ENCODE measurements at places on chromosomes 5 and 9.
A peak's percentile ranks its signal among the peaks of the same experiment; 100 is the strongest.

DNA sequence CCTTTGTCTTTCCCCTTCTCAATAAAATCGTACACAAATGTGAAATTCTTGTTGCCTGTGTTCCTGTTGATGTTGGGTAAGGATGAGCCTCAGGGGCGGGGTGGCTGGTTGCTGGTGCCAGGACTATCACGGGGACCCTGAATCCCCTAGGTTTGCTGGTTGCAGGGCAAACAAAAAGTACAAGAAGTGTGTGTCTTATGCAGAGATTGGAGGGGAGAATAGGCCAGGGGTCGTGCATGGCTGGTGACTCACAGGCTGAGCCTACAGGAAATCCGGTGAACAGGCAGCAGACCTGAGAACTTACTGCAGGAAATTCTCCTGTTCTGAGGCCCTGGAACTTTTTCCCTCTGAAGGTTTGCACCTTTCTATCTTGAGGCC lies 5.5 kb downstream of the ANXA2R start:
- no peak for DNase-seq

- no peak for DNase-seq
Measured at GRCh38 chr5:123090661-123091297, 1.7 kb downstream of the PRDM6 start.

DNA sequence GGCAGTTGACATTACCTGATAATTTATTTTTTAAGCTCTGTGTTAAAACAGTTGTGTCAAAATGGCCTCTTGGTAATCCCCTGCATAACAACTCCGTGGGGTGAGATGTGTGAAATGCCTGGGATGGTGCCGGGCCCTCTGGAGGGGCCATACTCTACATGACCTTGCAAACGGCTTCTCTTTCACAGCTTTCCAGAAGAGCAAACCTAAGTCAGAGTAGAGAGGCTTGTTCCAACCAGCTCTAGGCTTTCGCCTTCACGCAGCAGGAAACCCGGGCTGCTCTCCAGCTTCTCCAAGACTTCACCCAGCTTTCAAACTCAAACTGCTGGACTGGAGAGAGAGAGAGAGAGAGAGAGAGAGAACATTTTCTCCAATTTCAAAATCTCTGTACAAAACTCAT lies 120.1 kb downstream of the SNX18 start:
- DNase-seq, result no peak

GRCh38 chr5:17436761-17437221 lies 61.2 kb upstream of the TAF11L2 start:
- no peak for DNase-seq

DNA sequence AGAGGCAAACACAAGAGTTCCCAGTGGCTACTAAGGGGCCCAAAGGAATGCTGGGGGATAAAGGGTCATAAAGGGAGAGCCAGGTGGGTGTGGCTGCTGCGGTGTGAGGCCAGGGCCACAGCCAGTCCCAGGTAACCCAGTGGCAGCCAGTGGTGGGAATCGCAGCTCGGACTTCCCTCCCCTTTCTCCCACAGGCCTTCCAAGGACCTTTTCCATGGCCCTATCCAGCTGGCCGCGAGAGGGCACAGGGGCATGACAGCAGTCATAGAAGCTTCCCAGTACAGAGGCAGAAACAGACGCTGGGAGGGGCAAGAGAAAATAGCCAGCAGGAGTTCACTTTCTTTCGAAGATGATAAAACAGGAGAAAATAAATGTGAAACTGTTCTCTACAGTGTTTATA lies 257.6 kb downstream of the SEMA5A start:
- no peak for DNase-seq

DNA sequence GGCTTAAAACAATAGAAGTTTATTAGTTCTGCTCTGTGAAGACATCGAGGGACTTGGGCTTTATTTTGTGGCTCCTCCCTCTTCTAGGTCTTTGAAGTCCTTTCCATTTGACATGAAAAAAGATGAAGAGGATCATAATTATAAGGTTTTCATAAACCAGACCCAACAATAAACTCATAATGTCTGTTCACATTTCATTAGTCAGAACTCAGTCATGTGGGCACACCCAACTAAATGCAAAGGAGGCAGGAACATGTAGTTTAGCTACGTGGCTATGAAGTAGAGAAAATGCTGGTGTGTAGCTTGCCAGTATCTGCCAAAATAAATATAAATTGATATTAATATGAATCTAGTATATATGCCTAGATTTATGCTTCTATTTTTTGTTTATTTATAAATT lies 393.9 kb upstream of the C9orf72 start:
- no peak for DNase-seq

GRCh38 chr9:96008502-96009222 lies 133.2 kb downstream of the ERCC6L2 start:
- DNase-seq, result no peak

DNA sequence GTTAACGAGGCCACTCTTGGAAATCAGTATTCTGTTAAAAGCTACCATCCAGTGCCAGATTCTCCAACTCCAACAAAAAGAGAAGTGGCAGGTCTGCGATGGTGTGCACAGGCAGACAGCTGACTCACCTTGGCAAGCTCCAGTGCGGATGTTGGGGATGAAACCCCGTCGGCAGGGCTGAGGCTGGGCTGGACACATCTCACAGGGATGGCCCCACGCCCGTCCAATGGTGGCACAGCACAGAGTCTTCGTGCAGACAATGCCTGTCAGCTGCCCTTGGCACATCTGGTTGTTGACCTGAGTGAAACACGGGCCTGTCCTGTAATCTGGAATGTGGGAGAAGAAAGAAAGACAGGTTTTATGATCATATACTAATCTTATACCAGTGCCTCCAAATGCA lies 73.4 kb downstream of the FBN2 start:
- no peak for DNase-seq

GRCh38 chr5:87807783-87808182 lies 395.1 kb upstream of the CCNH start:
- no peak for DNase-seq

DNA sequence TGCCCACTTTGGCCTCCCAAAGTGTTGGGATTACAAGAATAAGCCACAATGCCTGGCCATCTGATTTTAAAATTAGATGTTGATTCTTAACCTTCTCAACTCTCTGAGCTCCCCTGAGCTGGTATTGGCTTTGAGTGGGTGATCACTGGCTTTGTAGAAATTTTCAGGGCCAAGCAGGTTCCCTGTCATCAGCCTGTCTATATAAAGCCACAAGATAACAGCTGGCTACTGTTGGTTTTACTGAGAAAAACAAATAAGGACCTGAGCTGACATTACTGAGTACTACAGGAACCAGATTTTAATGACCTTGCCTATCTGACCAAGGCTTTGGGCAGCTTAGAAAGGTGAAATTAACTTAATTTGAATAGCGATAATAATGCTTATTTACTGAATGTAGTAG lies 153.6 kb downstream of the MSX2 start:
- DNase-seq, result no peak

- DNase-seq, result no peak
Measured at GRCh38 chr9:133602277-133602676, 6.9 kb downstream of the FAM163B start.

DNA sequence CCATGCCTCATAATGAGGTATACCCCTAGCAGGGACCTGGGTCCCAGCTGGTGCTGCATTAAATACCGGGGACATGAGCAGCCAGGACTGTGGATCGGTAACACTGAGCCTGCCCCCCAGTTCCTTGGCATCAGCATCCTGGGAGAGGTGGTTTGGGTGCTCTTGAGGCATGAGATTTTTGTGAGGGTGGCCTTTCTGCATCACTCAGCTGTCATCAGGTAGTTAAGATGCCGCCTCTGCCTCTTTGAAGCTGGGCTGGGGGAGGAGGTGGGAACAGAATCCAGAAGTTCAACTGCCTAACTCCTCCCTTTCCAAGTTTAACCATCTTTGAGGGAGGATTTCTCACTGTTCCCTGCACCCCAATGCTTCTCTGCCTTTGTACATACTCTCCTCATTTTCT lies 112.7 kb downstream of the PDZD2 start:
- DNase-seq, result no peak

DNA sequence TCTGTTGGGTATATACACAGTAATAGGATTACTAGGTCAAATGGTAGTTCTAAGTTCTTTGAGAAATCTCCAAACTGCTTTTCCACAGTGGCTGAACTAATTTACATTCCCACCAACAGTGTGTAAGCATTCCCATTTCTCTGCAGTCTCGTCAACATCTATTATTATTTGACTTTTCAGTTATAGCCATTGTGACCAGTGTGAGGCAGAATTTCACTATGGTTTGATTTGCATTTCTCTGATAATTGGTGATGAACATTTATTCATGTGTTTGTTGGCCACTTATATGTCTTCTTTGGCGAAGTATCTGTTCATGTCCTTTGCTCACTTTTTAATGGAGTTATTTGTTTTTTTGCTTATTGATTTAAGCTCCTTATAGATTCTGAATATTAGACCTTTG lies 596.2 kb upstream of the DAB2 start:
- no peak for DNase-seq

- DNase-seq, result no peak
Measured at GRCh38 chr9:2214707-2215106, 199.6 kb downstream of the SMARCA2 start.

GRCh38 chr5:118043531-118043930 lies 944.8 kb downstream of the DTWD2 start:
- no peak for DNase-seq

- DNase-seq, result no peak
Measured at GRCh38 chr9:137113385-137114159, 961 bp downstream of the DPP7 start.

DNA sequence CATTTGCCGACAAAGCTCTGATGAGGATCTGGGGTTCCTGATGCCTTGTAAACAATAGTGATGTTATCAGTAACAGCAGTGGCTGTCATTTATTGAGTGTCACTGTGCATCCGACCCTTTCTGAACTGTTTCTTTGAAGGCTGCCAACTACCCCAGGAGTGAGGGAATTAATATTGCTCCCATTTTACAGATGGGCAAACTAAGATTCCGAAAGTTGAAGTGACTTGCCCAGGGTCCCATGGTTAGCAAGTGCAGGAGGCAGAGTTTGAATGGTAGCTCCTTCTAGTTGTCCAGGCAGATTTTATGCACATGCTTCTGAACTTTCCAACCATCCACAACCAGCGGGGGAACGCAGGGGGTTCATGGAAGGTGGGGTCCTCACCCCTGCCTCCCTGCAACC lies 81.9 kb downstream of the COL27A1 start:
- DNase-seq, result no peak

DNA sequence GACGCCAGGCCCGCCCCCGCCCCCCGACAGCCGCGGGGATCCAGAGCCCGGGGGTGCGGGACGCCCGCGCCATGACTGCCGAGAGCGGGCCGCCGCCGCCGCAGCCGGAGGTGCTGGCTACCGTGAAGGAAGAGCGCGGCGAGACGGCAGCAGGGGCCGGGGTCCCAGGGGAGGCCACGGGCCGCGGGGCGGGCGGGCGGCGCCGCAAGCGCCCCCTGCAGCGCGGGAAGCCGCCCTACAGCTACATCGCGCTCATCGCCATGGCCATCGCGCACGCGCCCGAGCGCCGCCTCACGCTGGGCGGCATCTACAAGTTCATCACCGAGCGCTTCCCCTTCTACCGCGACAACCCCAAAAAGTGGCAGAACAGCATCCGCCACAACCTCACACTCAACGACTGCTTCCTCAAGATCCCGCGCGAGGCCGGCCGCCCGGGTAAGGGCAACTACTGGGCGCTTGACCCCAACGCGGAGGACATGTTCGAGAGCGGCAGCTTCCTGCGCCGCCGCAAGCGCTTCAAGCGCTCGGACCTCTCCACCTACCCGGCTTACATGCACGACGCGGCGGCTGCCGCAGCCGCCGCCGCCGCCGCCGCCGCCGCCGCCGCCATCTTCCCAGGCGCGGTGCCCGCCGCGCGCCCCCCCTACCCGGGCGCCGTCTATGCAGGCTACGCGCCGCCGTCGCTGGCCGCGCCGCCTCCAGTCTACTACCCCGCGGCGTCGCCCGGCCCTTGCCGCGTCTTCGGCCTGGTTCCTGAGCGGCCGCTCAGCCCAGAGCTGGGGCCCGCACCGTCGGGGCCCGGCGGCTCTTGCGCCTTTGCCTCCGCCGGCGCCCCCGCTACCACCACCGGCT lies 1.0 kb downstream of the FOXE1 start:
- peak; percentile 24 for DNase-seq

DNA sequence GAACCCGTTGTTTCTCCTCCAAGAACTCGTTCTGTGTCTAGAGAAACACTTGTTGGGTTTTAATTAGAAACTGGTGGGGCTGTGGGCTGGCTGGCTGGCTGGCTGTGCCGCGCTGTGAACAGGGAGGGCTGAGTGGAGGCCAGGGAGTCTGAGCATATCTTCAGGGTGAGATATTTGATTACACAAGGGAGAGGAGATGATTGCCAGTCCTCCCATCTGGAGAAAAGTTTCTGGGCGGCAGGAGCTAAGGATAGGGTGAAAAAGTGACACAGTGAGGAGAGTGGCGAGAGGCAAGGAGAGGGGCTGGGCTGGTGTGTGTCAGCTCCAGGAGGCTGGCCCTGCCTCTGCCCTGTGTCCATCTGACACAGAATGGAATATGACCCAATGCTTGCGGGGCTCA lies 63.0 kb downstream of the GDNF start:
- DNase-seq, result no peak

DNA sequence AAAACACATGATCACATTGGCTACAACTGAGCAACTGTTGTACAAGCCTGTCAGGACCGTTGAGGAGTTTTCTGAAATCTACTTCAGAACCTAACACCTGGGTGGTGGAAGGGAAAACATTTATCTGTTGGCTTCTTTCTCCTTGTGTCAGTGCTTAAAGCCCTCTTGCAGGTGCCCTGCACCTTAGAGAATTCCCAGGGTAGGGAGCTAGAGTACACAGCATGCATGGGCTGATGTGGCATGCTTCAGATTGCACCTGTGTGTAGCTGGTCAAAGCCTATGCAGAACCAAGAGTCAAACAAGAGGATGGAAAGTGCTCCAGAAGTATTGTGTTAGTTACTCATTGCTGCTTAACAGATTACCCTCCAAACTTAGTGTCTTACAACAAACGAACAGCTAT lies 33.6 kb upstream of the ZBED3 start:
- no peak for DNase-seq

GRCh38 chr5:29811914-29812679 lies 1381.4 kb upstream of the CDH6 start:
- DNase-seq, result no peak

DNA sequence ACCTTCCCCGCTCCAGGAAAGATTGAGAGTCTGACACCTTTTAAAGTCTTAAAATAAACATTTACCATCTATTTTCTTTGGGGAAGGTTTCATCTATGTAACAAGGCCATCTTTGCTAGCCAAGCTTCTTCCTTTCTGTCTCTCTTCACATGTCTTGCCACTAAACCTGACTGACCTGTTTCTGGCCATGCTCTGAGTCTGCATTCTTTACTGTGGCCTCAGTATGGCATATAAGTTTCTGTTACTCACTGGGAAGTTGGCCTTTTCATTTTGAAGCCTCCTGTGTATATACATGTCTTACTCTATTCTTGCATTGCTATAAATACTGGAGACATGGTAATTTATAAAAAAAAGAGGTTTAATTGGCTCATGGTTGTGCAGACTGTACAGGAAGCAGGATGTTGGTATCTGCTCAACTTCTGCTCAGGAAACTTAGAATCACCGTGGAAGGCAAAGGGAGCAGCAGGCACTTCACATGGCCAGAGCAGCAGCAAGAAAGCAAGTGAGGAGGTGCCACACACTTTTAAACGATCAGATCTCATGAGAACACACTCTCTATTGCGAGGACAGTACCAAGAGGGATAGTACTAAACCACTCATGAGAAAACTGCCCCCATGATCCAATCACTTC lies 48.1 kb downstream of the KCNV2 start:
- DNase-seq, result no peak
